NCI-H345 (cell line): ENCODE measurements at places on chromosomes 12 and 14.

GRCh38 chr12:28202374-28203130 is 12.3 kb downstream of the CCDC91 start:
- no peak for DNase-seq

DNA sequence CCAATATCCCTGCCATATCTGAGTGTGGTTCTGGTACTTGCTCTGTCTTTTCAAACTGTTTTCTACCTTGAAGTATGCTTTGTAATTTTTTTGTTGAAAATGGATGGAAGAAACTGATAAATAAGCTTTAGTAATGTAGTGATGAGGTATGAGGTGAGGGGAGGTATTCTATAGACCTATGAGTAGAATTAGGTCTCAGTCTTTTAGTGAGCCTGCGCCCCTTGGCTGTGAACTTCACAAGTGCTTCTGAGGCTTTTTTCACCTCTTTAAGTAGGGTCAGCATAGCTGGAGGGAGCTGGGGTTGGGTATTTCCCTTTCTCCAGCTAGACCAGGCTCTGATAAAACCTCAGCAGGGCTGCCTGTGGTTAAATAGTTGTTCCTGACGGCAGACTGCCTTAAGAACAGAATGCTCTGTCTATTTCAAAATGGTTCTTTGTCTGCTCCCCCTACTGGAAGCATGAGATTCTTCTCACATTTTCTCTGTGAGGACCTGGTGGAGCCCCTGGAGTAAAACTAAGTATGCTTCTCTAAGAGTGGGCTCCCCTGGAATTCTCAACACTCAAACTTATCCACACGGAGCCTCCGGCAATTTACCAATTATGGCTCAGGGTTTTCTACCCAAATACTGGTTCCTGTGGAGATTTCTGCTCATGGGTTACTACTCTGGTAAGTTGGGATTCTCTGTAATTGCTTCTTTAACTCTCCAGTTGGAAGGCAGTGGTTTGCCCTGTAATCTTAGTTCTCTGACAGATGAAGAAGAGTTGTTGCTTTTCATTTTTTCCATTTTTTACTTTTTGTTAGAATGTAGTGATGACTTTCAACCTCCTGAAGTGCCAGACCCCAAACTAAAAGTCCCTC is 13.1 kb downstream of the KRT5 start:
- DNase-seq = peak; percentile 56

GRCh38 chr12:53430116-53430515 is 6.5 kb downstream of the AMHR2 start:
- no peak for DNase-seq

- no peak for DNase-seq
These were observed 22.8 kb downstream of the FMNL3 start for GRCh38 chr12:49684310-49684854.

DNA sequence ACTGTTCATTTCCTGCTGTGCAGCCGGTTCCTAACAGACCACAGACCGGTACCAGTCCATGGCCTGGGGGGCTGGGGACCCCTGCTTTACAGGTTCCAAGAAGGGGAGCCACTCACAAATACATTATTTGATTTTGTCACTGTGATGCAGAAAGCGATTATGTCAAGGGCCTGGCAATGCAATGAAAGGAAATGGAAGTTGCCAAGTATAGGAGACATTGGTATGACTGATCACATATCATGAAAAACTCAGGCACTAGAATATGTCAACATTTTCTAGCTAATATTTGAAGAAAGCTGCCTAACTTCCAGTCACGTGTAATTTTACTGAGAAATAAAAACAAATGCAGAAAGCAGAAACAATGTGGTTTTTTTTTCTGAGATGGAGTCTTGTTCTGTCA is 68.9 kb upstream of the USP44 start:
- no peak for DNase-seq

DNA sequence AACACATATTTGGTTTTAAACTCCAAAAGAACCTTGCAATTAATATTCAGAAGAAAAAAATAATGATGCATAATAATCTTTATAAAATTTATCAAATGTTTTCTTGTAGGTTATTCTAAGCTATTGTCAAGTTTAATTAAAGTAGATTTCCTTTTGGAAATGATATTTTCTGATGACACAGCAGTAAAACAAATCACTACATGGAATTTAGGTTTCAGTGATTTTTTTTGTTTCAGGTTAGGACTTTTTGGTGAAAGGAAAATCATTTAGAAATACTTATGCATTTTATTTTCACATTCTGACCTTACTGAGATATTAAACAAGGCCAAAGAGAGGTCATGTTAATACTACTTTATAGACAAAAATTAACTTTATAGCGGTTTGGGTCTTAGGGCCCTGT is 1067.2 kb downstream of the TMTC2 start:
- DNase-seq = no peak

- DNase-seq = no peak
These were observed 9.2 kb downstream of the ERO1A start for GRCh38 chr14:52686176-52686575.
